GM12891 (cell line): ENCODE measurements at places on chromosomes 5 and 9.

DNA sequence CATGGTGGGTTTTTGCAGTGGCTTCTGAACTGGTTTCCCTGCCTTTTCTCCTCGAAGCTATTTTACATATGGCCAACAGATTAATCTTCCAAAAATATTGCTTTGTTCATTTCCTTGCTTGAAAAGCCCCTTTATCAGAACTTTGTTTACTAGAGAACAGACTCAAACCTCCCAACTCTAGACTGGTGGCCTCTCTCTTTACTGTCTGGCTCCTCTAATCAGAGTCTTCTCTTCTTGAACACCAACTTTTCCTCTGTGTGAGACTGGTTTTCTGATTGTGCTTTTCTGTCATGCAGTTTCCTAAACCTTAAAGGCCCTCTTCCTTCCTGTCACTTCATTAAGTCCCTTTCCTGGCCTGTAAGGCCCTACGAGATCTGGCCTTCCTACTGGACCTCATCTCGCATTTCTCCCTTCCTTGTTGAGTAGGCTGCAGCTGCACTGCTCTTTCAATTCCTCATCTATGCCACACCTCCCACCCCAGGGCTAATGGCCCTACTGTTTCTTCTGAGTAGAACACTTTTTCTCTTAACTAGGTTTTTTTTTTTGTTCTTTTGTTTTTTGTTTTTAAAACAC is 5.7 kb downstream of the C9orf43 start:
- peak; percentile 39 for DNase-seq

GRCh38 chr5:179720222-179720621 is 12.4 kb upstream of the MAML1 start:
- no peak for DNase-seq

GRCh38 chr9:114465417-114465816 is 39.9 kb downstream of the WHRN start:
- DNase-seq = no peak

DNA sequence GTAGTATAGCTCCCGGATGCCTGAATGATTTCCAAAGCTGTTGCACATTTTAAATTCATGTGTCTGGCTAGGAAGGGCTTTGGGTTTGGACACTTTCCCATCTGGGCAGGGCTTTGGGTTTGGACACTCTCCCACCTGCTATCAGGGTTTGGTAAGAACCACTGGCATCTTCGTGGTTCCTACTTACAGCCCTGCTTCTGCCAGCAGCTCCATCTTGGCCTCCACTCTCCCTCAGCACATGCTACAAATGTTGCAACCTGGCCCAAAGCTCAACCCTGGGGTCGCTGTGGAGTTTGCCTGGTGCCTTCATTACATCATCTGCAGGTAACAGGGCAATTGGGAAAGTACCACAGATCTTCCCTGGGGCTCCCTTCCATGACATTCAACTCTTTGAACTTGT is 3.5 kb downstream of the TMCO6 start:
- DNase-seq = no peak

GRCh38 chr9:137951107-137951506 is 73.5 kb downstream of the CACNA1B start:
- no peak for DNase-seq

- DNase-seq = no peak
Measured at GRCh38 chr5:113232221-113232620, 202.6 kb downstream of the TSSK1B start.
